ENCODE measurements at places on chromosomes 5 and 9. TPM values are rescaled to one million over a fixed set of nuclear protein-coding genes. Genes with fewer than 3 reads are reported as not detected.

Gene PDE6A
- total RNA-seq = not detected

Gene FEM1C
- 29.3 TPM for total RNA-seq

Gene CTXN3
- not detected for total RNA-seq

Gene SUSD3
- total RNA-seq = 4.0 TPM

Gene ACTBL2
- not detected for total RNA-seq

Gene SLC25A2
- total RNA-seq = 0.39 TPM

Gene CXCL14
- under 0.01 TPM for total RNA-seq

Gene STC2
- total RNA-seq = 16.2 TPM

Gene EIF4EBP3
- 2.6 TPM for total RNA-seq

Gene MAP1B
- 225 TPM for total RNA-seq

Gene LRRC70
- total RNA-seq = 0.98 TPM

Gene OBP2A
- not detected for total RNA-seq
